Osteocyte (in vitro differentiated cells): ENCODE measurements at places on chromosomes 2 and 18. TPM values are rescaled to one million over a fixed set of nuclear protein-coding genes. Genes with fewer than 3 reads are reported as not detected.

GRCh38 chr2:171655586-171655985 is 31.7 kb upstream of the DYNC1I2 start:
- H3K27me3 ChIP-seq = peaks cover 44% of the 10 kb centered on the region
- H3K4me1 ChIP-seq = peaks cover 4% of the 10 kb centered on the region
- H3K27ac ChIP-seq = no peak overlapping the region
- DNase-seq = no peak

GRCh38 chr2:162017233-162017632 is 56.8 kb downstream of the DPP4 start:
- no peak for DNase-seq
- H3K4me1 ChIP-seq = no peaks in the 10 kb centered on the region

DNA sequence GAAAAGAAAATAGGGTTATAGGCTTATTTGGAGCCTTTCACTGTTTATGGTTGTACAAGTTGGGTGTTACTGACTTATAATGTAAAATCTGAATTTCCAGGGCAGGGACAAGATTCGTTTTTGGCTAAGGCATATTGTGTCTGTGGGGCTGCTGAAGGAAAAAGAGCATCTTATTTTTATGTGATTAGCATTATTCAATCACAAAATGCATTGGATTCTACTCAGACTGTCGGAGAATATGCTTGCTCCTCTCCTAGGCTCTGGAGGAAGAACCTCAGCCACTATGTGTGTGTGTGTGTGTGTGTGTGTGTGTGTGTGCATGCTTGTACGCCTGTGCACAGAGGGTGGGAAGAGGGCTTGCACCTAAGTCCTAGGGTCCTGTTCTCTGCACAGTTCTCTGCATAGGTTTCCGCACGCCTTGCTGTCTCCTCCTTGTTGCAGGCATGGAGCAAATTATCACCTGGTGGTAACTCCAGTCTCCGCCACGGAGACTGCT is 44.3 kb downstream of the AGAP1 start:
- peaks cover 3% of the 10 kb centered on the region for H3K4me1 ChIP-seq
- no peaks in the 10 kb centered on the region for H3K27me3 ChIP-seq
- no peak for DNase-seq
- H3K36me3 ChIP-seq = no peaks in the 10 kb centered on the region
- H3K27ac ChIP-seq = no peak overlapping the region

GRCh38 chr2:160538559-160539355 is 45.1 kb upstream of the RBMS1 start:
- no peaks in the 10 kb centered on the region for H3K36me3 ChIP-seq
- H3K27me3 ChIP-seq = no peaks in the 10 kb centered on the region
- peaks cover 9% of the 10 kb centered on the region for H3K4me1 ChIP-seq
- no peak for DNase-seq
- H3K27ac ChIP-seq = no peak overlapping the region
- no peak overlapping the region for H3K4me3 ChIP-seq

- H3K36me3 ChIP-seq = peaks cover 25% of the 10 kb centered on the region
- peak overlapping the region; percentile 47 for H3K4me3 ChIP-seq
- peak overlapping the region; percentile 97 for H3K27ac ChIP-seq
- H3K27me3 ChIP-seq = no peaks in the 10 kb centered on the region
Observed at GRCh38 chr18:48931680-48932461, 18.9 kb downstream of the SMAD7 start.

GRCh38 chr2:85755122-85756027 is 1.6 kb downstream of the ATOH8 start:
- peak overlapping the region; percentile 86 for H3K4me3 ChIP-seq

DNA sequence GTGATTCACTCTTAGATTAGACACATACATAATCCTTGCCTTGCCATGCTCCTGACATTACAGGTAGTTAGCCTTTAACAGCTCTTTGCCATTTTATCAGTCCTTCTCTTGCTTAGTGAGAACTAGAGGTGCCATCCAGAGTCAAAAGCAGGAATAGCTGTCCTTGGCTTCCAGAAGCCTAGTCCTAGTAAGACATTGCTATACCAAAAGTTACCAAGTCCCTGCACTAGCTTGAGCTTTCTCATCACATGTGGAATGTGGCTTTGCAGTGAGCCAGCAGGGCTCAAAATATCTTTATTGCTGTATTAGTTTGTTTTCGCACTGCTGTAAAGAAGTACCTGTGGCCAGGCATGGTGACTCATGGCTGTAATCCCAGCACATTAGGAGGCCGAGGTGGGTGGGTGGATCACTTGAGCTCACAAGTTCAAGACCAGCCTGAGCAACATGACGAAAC is 104.7 kb upstream of the NOSTRIN start:
- no peak overlapping the region for H3K4me3 ChIP-seq
- H3K27me3 ChIP-seq = no peaks in the 10 kb centered on the region
- H3K36me3 ChIP-seq = peaks cover 20% of the 10 kb centered on the region
- DNase-seq = no peak
- H3K27ac ChIP-seq = no peak overlapping the region

DNA sequence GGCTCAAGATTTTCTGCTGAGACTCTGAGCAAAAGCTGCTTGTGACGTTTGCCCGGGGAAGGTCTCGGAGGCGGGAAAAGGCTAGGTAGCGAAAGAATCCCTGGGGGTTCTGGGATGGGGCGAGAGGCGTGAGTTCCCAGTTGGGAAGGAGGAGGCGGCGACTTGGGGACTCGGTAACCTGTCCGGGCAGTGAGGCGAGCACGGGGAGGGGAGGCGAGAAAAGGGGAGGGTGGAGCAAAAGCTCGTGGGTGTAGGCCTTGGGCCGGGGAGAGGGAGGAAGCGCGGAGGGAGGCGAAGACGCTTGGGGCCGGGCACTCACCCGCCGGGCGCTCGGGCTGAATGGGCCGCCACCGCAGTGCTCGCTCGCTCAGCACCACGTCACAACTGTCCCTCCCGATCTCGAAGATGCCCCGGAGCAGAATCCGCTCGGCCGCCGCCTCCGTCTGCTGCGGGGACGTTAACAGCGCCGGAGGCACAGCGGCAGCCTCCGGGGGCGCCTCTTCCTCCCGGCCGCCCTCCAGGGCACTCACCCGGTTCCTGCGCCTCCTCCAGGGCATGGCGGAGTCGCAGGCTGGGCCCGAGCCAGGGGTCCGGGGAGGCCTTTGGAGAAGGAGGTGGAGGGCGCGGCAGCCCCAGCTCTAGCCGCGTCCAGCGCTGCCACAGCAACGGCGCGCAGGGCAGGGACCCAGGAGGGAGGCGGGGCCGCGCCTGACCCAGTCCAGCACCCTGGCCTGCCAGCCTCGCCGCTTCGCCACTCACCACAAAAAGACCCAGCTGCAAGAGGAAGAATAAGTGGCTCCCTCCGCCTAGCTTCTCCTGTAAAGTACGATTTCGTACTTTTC is at the start of gene CERKL:
Gene CERKL, minus strand, starts transcription at position 656 of the 842 bp plus-strand sequence. Its CDS starts 99 bp downstream, at position 557.
- no peaks in the 10 kb centered on the region for H3K36me3 ChIP-seq
- DNase-seq = no peak
- H3K4me3 ChIP-seq = peak within 1 kb of the TSS; percentile 75
- no peak within 1 kb of the TSS for H3K27ac ChIP-seq
- H3K4me1 ChIP-seq = peaks cover 13% of the 10 kb centered on the region

DNA sequence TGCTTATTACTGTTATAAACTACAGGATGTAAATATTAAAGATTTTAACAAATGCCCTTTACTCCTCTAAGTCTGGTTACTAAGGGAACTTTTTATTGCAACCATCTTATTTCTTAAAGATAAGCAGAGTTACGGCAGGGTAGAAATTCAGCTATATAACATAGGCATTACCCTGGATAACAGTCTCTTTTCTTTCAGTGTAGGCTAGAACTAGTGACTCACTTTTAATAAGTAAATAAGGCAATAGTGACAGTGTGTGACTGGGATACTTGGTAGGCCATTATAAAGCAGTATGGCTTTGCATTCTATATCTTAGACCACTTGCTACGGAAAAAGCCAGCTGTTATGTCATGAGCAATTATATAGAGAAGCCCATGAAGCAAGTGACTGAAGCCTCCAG is 1041.0 kb upstream of the NRXN1 start:
- H3K27ac ChIP-seq = no peak overlapping the region
- no peaks in the 10 kb centered on the region for H3K4me1 ChIP-seq
- no peak overlapping the region for H3K4me3 ChIP-seq
- DNase-seq = no peak
- H3K36me3 ChIP-seq = no peaks in the 10 kb centered on the region
- H3K27me3 ChIP-seq = no peaks in the 10 kb centered on the region

- DNase-seq = no peak
- H3K36me3 ChIP-seq = peaks cover 4% of the 10 kb centered on the region
Observed at GRCh38 chr18:8948471-8949149, 153.9 kb upstream of the NDUFV2 start.

DNA sequence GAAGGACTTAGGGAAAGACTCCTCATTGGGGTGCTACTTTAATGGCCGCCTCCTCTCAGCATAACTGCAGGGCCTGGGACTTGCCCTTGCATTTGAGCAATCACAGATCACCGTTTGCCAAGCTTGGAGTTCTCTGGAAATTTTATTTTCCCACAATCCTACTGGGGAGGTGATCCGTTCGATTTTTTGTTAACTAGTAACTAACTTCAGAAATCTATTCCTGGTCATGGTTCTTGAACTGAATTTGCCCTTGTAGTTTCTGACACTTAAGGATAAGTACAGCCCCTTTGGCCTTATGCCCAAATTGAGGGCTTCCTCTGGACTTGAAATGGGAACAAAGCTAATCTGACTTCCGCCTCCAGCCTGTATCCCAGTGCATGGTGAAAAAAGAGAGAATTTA is 60.5 kb upstream of the ST3GAL5 start:
- peaks cover 1% of the 10 kb centered on the region for H3K36me3 ChIP-seq
- peak; percentile 40 for DNase-seq
- H3K4me3 ChIP-seq = no peak overlapping the region
- no peak overlapping the region for H3K27ac ChIP-seq
- no peaks in the 10 kb centered on the region for H3K27me3 ChIP-seq

GRCh38 chr2:26488463-26489212 is 10.7 kb upstream of the OTOF start:
- no peak overlapping the region for H3K27ac ChIP-seq
- peaks cover 7% of the 10 kb centered on the region for H3K27me3 ChIP-seq
- no peaks in the 10 kb centered on the region for H3K4me1 ChIP-seq
- no peak for DNase-seq
- no peak overlapping the region for H3K4me3 ChIP-seq

- no peaks in the 10 kb centered on the region for H3K36me3 ChIP-seq
- peak; percentile 44 for DNase-seq
- no peak overlapping the region for H3K4me3 ChIP-seq
- H3K27me3 ChIP-seq = peaks cover 5% of the 10 kb centered on the region
- no peaks in the 10 kb centered on the region for H3K4me1 ChIP-seq
Observed at GRCh38 chr2:30770816-30771576, 36.2 kb downstream of the CAPN13 start.

- H3K4me3 ChIP-seq = no peak overlapping the region
- H3K4me1 ChIP-seq = peaks cover 27% of the 10 kb centered on the region
- H3K27ac ChIP-seq = peak overlapping the region; percentile 72
- no peaks in the 10 kb centered on the region for H3K27me3 ChIP-seq
Observed at GRCh38 chr2:40435426-40436092, 16.3 kb downstream of the SLC8A1 start.

DNA sequence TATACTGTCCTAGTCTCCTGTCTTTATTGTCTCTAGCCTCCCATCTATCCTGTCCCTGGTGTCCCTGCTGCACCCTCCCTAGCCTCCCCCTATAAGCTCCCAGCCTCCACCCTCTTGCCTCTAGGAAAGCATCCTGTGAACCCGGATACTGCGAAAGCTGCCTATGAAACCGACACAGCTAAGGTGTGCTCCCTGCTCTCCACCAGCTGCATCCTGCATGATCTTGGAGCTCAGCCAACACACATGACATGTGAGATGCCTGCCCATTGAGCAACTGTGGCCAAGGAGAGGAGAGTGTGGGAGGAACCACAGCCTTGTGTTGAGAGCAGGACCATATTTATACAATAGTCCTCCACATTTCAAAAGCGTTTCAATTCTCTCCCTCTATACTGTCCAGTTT is 187.1 kb downstream of the ZBTB7C start:
- no peak for DNase-seq
- no peaks in the 10 kb centered on the region for H3K36me3 ChIP-seq
- peaks cover 25% of the 10 kb centered on the region for H3K27me3 ChIP-seq
- H3K4me1 ChIP-seq = no peaks in the 10 kb centered on the region
- no peak overlapping the region for H3K27ac ChIP-seq

GRCh38 chr18:77141401-77142118 is 9.0 kb upstream of the MBP start:
- H3K27ac ChIP-seq = no peak overlapping the region
- no peak overlapping the region for H3K4me3 ChIP-seq
- peaks cover 2% of the 10 kb centered on the region for H3K27me3 ChIP-seq

DNA sequence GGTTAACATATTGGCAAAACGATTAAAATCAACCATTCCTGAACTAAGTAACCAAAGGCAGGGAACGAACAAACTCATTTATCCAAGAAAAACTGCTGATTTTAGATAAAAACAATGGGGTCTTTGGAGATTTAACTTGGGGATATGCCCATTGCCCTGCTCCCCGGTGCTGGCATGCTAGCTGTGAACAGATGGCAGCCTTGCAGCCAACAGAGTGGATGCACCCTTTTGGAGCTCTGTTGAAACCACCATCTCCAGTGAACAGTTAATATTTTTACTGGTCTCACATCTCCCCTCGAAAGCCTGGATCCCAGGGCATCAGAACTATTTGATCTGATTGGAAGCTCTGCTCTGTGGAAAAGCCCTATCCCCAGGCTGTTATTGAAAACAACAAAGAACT is 303.1 kb downstream of the TGIF1 start:
- H3K4me1 ChIP-seq = no peaks in the 10 kb centered on the region
- DNase-seq = no peak
- peaks cover 8% of the 10 kb centered on the region for H3K27me3 ChIP-seq
- H3K4me3 ChIP-seq = no peak overlapping the region
- no peak overlapping the region for H3K27ac ChIP-seq

GRCh38 chr18:73927496-73927895 is 220.1 kb downstream of the FBXO15 start:
- H3K4me1 ChIP-seq = no peaks in the 10 kb centered on the region
- no peak overlapping the region for H3K27ac ChIP-seq
- no peak overlapping the region for H3K4me3 ChIP-seq
- no peaks in the 10 kb centered on the region for H3K36me3 ChIP-seq

DNA sequence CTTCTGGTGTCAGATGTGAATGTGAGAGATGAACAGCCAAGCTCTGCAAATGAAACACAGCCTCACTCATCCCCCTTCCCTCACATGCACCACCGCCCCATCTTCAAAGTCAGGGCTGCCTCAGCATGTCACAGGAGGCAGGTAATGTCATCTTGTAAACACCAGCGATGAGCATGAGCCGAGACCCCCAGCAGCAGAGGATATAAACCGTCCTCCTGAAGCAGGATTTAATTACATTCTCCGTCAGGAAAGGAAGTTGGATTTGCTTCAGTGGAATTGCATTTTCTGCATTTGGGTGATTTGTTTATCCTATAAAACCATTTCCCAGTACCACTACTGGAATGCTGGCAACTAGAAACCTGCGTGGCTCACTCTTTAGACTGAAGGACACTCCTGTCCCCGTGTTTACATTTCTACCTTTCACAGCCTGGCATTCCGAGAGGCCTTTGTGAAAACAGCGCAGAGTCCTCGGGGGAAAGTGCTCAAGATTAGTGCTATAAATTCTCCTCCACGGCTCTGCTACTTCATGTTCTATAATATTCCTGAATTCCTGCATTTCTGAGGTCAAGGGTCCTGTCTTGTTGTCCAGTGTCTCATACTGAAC is 619.2 kb downstream of the IRS1 start:
- peaks cover 13% of the 10 kb centered on the region for H3K4me1 ChIP-seq
- H3K27me3 ChIP-seq = no peaks in the 10 kb centered on the region
- DNase-seq = no peak

HTR2B gene
- total RNA-seq = 3.1 and 3.9 TPM in 2 replicates

ST6GAL2 gene
- total RNA-seq = 132 and 139 TPM in 2 replicates

EDAR gene
- total RNA-seq = not detected in 2 replicates

LMAN2L gene
- total RNA-seq = 19.2 and 21.2 TPM in 2 replicates

MOCOS gene
- total RNA-seq = 5.2 and 5.5 TPM in 2 replicates

POTEE gene
- 0.21 TPM in 1 of 2 replicates, not detected in the other for total RNA-seq

NEU2 gene
- not detected in 2 replicates for total RNA-seq

COLEC11 gene
- not detected in 2 replicates for total RNA-seq
